Adipocyte (in vitro differentiated cells): ENCODE measurements at places on chromosomes 7 and 10.

- no peak for DNase-seq
Measured at GRCh38 chr7:127955051-127955531, 76.1 kb downstream of the LRRC4 start.

DNA sequence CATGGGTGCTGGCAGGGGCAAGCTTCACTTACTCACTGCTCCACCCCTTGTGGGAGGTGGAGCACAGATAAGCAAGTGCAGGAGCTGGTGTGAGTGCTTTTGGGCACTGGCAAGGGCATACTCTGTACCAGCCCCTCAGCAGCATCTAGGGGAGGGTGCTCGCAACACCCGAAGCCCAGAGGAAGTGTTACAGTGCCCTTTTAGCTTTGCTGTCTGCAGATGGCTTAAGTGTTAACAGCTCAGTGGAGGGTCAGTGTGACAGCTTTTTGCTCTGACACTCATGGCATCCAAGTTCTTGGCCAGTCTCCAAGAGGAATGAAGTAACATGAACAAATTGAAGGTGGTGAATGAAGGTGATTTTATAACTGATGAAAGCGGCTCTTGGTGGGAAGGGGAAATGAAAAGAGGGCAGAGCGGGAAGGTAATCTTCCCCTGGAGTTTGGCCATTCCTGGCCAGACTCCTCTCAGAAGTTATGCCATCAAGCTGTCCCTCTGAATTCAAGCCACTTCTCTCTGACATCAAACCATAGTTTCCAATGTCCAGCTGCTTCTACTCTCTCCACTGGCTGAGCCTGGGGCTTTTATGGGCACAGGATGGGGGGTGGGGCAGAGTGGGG is 862.5 kb downstream of the KCNMA1 start:
- DNase-seq = no peak

GRCh38 chr7:69250958-69251357 is 347.3 kb upstream of the AUTS2 start:
- no peak for DNase-seq

DNA sequence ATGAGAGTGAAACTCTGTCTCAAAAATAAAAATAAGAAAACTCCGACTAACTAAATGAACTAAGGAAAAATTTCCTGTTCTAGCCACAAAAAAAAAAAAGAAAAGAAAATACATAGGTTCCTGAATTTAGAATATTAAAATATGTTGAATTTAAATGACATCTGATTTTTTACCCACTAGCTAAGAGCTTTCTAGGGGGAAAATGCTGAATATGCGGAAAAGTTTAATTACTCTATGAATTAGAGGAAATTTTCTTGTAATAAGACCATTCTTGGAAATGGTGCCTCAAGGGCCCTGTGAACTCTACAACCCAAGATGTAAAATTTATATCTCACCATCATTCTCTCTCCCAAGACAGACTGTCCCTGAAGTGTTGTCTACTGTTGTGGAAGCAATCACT is 165.0 kb upstream of the CALN1 start:
- no peak for DNase-seq

DNA sequence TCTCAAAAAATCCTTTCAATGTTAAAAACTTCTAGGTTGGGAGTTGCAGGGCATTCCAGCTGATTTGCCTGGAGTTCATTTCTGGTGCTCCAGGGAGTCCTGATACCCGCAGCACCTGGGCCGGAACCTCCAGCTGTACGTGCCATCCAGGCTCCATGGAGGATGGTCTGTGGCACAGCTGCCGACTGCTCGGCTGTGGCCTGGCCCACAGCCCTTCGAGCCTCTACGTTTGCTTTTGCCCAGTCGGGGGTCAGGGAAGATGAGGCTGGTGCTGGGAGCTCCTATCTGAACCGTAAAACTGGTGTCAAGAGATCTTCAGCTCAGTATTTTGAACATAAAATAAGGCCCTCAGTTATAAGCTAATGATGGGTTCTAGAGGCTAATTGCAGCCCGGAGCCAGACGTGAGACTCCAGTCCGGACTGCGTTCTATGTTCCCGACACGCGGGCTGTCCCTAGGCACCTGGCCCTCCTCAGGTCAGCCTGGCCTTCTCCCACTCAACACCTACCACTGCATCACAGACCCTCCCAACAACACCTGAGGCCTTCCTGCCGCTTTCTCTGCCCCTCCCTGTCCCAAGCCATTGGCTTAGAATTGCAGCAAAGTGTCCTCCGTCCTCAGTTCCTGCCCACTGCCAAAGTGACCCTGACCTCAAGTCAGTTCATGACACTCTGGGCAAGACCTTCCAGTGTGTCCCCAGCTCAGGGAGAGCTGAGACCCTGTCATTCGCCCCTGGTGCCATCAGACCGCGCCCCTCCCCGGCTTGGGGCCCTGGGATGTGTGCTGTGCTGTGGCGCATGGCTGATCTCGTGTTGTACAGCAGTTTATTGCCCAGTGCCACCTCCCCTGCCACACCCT is 64.2 kb upstream of the DNAJB6 start:
- DNase-seq = no peak

GRCh38 chr7:106128836-106129235 is 16.7 kb upstream of the SYPL1 start:
- DNase-seq = no peak

- DNase-seq = peak; percentile 60
Measured at GRCh38 chr10:88793712-88794299, 8.7 kb upstream of the LIPM start.

DNA sequence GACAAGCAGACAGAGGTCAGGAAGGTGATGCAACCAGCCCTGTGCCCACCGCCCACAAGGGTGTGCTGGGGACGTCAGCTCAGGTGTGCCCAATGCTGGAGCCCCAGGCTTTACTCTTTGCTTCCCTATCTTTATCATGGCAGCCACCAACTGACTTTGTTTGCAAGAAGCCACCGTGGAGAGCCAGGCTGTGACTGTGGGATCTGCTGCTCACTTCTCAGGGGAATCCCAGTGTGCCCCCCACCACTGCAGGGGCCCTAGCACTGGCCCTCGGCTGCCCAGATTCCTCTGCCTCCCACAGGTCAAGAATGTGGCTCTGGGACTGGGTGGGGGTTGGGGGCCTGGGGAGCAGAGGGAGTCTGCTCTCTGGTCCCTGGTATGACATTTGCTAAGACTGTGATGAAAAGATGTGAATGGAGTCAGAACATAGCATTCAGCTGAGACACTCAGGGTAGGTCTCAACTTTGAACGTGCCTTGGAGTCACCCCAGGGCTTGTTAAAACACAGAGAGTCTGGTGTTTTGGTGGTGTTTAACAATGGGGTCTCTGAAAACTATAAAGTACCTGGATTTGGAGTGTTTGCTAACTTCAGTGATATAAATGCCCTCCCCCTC is 47.3 kb downstream of the ARHGAP22 start:
- DNase-seq = no peak

GRCh38 chr10:28981007-28981406 is 303.7 kb downstream of the BAMBI start:
- DNase-seq = no peak

- no peak for DNase-seq
Measured at GRCh38 chr10:782751-783648, 93.5 kb upstream of the DIP2C start.
